ENCODE measurements at places on chromosomes 6 and 20.

DNA sequence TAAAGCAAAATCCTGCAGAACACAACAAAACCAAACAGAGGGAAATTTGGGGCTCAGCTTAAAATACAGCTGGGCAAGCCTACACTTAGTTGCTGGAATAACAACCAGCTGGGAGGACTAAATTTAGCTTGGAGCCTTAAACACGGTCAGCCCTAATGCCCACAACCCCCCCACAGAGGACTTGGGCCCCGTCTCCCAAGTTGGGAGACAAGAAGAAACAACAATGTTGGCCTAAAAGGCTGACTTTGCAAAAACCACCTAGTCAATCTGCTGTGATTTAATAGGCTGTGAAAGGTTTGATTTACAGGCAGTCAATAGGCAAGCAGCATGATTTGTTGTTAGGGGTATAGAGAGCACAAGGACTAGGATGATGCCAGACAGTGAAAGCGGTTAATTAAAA is 40.3 kb upstream of the ARMC2 start:
- DNase-seq = no peak

- DNase-seq = no peak
Observed at GRCh38 chr20:16761305-16761829, 13.2 kb downstream of the OTOR start.

DNA sequence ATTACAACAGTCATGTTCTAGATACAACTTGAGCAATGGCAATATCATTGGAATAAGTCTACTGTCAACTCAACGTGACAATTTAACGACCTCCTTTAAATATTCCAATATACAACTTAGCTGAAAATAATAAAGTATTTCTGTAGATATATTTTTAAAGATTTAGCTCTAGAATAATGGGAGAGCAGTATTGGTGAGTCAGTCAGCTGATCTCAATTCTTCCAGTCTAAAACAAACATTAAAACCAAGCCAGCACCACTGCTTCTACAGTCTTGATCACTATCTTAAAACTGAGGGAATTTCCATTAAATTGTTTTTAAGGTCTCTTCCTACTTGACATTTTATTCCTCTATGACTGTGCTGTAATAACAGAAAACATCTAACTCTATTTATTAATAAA is 38.2 kb downstream of the NOL7 start:
- DNase-seq = no peak

DNA sequence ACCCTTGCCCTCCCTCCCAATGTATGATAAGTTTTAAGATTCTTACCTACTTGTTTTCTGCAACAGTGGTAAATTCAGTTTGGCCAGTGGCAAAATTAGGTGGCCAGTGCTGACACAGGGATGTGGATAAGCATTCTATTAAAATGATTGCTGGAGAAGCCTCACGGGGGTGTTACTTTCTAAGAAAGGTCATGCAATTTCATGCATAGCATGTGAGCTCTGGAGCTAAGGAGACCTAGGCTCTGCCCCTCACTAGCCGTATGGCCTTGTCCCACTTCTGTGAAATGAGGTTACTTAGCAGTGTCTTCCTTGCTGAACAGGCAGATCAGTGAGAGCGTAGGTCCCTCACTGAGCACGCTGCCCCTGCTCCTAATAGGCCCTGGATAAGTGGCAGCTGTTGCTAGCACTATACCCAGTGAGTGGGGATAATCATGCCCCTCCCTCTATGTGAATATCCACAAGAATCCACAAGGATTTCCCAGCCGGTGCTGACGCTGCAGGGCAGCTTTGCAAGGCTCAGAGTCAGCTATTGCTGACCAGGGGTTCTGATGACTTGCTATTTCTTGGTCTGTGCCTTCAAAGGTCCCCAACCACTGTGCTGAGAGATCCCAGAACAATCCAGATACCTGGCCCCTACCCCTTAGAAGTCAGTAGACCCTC is 86.5 kb upstream of the MRPS10 start:
- DNase-seq = no peak

GRCh38 chr6:41784581-41785171 is 2.8 kb upstream of the TOMM6 start:
- peak; percentile 47 for DNase-seq

DNA sequence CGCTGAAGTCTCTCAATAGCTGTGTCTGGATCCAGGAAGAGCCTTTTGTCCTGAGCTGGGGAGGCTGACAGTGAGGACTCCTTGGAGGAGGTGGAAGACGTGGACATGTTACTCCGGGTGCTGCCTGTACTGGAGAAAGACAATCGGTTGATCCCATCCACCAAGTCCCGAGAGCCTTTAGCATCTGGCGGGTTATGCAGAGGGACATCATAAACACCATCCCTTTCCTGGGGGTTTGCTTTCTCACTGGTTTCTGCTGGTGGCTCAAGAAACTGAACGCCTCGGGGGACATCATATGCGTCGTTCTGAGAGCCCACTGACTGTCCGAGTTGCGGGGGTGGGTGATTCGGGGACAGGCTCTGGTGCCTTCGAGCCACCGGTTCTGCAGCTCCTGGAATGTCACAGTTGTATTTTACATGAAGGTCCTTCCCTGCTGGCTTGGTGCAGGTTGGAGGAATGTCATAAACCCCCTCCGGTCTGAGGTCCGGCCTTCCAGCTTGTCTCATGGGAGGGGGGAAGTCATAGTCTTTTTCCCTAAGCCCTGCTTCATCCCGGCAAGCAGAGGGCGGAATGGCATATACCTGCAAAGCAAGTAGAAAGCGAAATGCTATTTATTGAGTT is 41.7 kb downstream of the NEDD9 start:
- DNase-seq = no peak

DNA sequence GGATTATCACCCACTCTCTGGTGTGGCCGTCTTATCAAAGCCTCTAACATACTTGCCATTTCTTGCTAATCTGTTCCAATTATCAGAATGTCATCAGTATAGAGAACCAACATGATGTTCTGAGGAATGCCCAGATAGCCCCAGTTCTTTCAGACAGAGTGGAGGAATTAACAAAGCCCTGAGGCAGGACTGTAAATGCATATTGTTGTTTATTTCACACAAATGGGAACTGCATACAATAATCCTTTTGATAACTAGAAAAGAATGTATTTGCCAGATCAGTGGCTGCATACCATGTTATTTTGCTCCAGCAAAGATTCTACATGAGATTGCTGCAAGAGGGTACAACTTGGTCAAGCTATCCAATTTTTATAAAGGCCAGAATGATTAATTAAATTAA is 112.8 kb upstream of the HEY2 start:
- DNase-seq = no peak

- no peak for DNase-seq
Observed at GRCh38 chr6:134307870-134308269, 10.0 kb downstream of the SGK1 start.

GRCh38 chr6:108492131-108492766 is 68.5 kb upstream of the FOXO3 start:
- DNase-seq = no peak

DNA sequence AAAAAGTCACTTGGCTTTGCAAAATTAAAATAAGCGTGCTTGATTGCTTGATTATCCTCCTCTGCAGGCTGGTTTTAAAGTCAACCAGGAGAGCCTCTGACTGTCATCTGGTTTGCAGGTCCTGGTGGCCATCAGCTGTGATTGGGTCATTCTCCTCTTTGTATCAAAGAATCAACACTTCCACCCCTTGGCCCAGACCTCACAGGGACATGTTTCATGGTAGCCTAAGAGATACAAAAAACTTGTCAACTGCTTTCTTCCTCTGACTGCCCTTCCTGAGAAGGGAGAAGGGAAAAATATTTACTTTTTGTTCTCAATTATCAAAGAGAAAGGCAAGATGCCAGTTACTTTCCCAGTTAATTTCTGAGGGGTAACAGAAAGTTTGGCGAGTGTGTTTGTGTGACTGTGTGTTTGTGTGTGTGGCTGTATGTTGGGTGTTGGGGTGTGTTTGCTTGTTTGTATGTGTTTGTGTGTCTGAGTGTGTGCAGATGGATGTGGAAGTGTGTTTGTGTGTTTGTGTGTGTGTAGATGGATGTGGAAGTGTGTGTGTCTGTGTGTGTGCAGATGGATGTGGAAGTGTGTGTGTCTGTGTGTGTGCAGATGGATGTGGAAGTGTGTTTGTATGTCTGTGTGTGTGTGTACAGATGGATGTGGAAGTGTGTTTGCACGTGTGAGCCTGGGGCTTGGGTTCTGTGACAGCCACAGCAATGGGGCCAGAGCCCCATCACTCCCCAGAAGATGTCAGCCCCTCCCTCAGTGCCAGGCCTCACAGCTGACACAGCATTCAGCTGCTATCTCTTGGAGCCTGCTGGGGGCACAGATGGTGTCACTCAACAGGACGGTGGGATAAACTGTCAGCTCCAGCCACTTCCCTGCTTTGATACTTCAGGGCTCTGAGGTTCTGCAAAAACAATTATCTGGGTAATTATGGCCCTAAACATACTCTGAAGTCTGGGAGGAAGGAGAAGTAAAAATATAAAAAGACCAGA is 98.6 kb upstream of the RNF24 start:
- DNase-seq = no peak

Measured in cardiac septum (tissue), 1 donor.